ENCODE measurements at places on chromosomes 6 and 20.
A peak's percentile ranks its signal among the peaks of the same experiment; 100 is the strongest.

GRCh38 chr6:134821397-134821796 lies 128.5 kb downstream of the ALDH8A1 start:
- DNase-seq, result no peak

GRCh38 chr6:108093781-108094300 lies 19.3 kb upstream of the OSTM1 start:
- no peak for DNase-seq

DNA sequence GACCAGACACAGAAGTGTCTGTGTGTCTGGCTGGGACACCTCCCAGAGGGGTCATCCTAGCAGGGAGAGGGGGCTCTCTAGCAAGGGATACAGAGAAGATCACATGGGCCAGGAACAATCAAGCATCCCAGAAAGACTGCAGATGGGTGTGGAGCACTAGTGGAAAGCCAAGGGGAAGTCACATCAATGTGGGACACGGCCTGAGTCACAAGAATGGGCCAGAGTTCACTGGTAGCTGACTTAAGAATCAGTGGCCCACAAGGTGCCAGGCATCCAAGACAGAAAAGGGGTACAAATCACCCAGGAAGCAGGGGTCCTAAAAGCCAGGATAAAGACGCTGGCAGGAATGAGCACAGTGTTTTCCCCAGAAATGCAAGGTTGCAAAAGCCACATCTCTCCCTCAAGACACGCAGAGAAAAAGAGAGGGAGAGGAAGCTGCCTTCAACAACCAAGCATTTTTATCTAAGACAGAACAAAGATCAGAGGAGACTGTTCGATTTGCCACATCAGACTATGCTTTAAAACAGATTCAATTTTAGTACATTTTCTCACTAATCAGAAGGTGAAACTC lies 113.6 kb upstream of the DST start:
- DNase-seq, result no peak

- DNase-seq, result no peak
Measured at GRCh38 chr6:1257778-1258177, 54.1 kb upstream of the FOXQ1 start.

DNA sequence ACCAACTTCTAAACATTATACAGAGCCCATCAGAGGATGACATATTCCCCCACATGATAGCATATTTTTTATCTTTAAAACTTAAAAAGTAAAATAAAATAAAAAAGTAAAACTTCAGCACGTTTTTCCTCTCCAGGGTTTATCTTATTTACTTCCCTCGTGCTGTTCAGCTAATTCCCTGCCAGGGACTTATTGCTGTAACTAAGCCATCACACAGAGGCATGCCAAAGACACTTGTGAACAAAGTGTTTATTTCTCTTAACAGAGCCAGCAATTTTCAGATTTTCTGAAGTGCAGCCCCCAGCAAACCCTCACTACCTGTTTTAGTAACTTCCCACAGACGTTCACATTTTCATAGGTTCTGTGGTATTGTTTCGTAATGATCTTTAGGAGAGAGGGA lies 293.8 kb downstream of the ZNF217 start:
- DNase-seq, result no peak

GRCh38 chr6:88177961-88178464 lies 11.9 kb upstream of the CNR1 start:
- no peak for DNase-seq

DNA sequence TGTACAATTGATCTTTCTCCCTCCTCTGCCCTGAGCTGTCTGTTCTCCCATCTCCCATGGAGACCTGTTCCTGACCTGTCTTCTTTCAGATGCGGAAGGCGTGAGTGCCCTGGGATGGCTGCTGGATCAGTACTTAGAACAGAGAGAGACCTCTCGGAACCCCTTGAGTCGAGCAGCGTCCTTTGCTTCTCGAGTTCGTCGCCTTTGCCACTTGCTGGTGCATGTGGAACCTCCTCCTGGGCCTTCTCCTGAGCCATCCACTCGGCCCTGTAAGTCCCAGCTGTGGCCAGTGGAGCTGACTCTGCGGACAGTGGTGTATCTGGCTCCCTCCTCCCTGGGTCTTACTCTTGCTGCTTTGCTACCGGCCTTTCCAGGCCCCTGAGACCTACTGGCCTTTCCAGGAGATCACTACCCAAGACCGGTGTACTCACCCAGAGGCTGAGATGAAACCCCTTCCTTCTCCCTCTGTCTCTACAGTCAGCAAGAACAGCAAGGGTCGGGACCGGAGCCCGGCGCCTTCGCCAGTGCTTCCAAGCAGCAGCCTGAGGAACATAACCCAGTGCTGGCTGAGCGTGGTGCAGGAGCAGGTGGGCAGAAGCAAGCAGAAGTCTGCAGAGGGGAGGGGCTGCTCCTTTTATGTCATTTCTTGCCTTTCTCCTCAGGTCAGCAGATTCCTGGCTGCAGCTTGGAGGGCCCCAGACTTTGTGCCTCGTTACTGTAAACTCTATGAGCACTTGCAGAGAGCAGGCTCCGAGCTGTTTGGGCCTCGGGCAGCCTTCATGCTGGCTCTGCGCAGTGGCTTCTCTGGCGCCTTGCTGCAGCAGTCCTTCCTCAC lies 22.5 kb downstream of the CUL9 start:
- no peak for DNase-seq

DNA sequence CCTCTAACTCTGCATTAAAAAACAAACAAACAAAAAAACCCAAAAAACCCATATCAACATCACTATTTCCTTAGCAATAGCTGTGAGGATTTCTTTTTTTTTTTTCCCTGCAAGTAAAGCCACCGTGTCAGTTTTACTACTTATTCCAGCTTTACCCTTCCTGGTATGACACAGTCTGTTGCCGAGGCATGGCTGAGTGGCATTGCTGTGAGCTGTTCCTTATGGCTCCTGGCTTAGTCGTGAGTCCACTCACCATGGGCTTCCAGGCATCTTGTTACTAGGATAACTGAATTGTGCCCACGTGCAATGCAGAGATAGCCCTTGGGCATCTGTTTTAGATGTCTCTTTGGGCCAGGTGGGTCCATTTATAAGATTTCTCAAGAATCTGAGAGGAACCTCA lies 84.8 kb downstream of the LRRC1 start:
- no peak for DNase-seq

DNA sequence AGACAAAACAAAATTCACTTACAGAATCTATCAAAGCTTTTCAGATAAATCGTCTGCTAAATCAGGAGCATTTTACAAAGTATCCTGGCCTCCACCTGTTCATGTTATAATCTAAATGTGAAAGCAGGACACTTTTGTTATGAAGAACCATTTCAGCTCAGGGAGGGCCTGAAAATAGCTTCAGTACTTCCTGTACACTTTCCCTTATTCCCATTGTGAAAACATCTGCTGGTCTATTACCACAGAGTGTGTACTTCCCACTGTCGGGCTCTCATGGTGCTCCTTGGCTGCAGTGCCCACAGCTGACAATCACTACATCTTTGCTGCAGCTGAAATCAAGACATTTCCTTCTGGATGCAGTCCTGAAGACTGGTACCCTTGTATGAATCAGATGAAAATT lies 128.1 kb downstream of the OPRM1 start:
- no peak for DNase-seq

DNA sequence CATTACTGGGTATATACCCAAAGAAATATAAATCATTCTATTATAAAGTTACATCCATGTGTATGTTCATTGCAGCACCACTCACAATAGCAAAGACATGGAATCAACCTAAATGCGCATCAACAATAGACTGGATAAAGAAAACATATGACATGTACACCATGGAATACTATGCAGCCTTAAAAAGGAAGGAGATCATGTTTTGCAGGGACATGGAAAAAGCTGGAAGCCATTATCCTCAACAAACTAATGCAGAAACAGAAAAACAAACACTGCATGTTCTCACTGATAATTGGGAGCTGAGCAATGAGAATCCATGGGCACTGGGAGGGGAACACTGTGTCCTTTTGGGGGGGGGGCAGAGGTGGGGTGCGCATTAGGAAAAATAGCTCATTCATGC lies 50.9 kb upstream of the HLA-G start:
- no peak for DNase-seq

GRCh38 chr6:149750136-149750609 lies 632 bp downstream of the PCMT1 start:
- peak; percentile 48 for DNase-seq

DNA sequence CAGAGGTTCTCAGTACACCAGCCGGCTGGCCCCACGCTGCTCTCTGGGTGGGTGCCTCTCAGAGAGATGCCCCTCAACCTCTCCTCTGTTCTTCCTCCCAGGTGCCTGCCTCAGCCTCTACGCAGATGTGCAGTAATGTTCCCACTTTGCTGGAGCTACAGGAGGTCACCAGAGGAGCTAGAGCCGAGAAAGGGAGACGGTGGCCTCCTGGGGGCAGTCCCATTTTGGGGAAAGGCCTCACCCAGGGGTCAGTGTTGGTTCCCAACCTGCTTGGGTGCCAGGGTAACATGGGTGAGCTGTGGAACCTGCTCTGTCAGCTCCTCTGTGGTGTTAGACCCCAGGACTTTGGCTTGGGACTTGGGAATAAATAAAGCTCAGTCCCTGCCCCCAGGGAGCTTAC lies 145.3 kb upstream of the MLN start:
- DNase-seq, result no peak

- DNase-seq, result no peak
Measured at GRCh38 chr6:27303613-27304272, 8.3 kb downstream of the POM121L2 start.

GRCh38 chr6:122947355-122947754 lies 48.7 kb upstream of the CLVS2 start:
- DNase-seq, result no peak

- DNase-seq, result no peak
Measured at GRCh38 chr20:34022151-34022838, 28.6 kb downstream of the RALY start.

- no peak for DNase-seq
Measured at GRCh38 chr6:166354143-166354542, 11.8 kb upstream of the SFT2D1 start.

DNA sequence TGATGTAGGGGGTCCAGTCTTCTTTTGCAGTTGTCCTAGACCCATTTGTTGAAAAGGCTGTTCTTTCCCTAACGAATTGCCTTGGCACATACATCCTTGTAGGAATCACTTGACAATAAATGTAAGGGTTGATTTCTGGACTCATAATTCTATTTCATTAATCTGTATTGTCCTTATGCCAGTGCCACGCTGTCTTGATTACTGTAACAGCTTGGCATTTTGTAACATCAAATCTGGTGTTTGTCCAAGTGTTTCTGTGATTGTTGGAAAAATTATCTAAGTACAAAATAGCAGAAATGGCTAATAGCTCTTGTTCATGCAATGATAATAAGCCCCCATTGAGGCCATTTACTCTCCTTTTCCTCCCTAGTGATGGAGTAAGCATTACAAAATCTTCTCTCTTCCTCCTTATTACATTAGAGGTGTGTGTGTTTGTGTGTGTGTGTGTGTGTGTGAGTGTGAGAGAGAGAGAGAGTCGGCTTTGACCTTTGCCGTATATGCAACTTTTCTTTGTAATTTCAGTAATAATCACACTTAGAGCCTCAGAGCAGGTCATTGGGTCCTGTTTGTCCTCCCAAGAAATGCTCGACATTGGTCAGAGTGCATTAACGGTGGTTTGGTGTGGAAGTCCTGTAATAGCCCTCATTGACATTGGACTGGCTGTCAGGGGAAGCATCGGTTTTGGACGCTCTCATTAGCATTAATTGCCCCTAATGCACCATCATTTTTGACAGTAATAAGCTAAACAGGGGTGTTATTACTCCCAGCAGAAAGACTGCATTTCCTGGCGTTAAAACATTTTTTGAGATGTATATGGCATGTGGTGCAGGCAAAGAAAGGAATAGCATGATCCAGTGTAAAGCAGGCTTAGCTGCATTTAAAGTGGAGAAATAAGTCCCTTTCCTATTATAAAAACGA lies 40.7 kb upstream of the MROH8 start:
- DNase-seq, result no peak

DNA sequence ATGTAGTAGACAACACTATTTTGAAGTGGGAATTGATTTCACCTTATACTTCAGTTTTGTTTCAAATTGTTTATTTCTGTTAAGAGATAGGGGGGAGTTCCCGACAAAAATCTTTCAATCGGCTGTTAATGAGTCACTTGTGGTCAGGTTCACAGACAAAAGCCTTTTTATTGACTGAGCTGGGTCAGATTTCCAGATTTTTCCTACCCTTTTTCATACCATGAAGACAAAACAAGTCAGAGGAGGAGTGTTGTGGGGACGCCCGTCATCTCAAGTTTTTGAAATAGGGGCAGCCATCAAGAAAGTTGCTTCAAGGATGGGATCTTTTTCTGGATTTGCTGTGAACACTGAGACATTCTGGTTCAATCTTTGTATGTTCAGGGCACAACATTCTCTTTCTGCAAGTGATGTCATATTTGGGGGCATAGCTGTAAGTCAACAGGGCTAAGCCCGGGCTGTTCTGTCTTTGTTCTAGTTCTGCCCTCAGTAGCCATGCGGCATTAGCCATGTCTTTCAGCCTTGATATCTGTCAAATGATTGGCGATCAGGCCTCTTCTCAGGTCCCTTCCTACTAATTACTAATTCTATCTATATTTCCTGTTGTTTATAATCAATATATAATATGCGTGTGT lies 496.0 kb upstream of the MARCKS start:
- DNase-seq, result no peak

GRCh38 chr6:14197118-14197517 lies 79.5 kb downstream of the CD83 start:
- no peak for DNase-seq

DNA sequence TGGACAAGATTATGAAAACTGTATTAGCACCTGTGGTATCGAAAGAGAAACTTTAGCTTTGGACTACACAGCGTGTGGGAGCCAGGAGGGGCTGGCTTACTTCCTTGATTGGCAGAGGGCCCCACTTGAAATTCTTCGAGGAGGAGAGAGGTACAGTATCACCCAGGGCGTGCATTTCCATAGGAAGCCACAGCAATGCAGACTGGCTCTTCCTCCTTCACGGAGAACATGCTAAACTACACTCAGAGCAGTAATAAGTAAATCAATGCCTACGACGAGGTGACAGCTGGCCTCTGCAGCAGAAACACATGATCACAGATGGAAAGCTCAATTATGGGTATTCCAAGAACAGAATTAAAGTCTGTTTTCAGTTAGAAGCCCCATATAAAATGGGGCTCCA lies 44.2 kb downstream of the MYLK4 start:
- DNase-seq, result no peak

- DNase-seq, result no peak
Measured at GRCh38 chr6:107740496-107741190, 83.5 kb downstream of the SCML4 start.
